NCI-H1092 treated with DMSO at 0.1 percent for 48 hours (cell line): ENCODE measurements at places on chromosomes 16 and 17.
A peak's percentile ranks its signal among the peaks of the same experiment; 100 is the strongest.

GRCh38 chr16:89949756-89950155, 1.2 kb downstream of the DEF8 start:
- DNase-seq = peak; percentile 6

DNA sequence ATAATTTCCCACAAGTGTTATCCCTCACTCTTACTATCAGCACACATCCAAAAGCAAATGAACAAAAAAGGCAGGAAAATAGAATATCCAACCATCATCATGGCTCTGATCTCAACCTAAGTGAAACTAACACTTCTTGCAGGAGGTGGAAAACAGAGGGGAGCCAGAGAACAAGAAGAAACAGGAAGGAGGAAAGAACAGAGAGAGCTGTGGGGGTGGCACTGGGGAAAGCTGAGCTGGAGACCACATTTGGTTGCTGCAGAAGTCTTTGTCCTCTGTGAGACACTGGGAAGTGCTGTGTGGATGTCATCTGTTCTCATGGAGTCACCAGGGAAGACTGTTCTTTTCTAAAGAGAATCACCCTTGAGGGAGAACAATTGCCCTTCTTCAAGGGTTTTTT, 34.7 kb downstream of the GRB7 start:
- DNase-seq = no peak

- DNase-seq = no peak
Observed at GRCh38 chr16:57470711-57471110, 8.2 kb downstream of the POLR2C start.

GRCh38 chr17:37485938-37486570, 3.6 kb upstream of the DUSP14 start:
- no peak for DNase-seq

- no peak for DNase-seq
Observed at GRCh38 chr17:18018411-18018921, 20.5 kb downstream of the ATPAF2 start.

DNA sequence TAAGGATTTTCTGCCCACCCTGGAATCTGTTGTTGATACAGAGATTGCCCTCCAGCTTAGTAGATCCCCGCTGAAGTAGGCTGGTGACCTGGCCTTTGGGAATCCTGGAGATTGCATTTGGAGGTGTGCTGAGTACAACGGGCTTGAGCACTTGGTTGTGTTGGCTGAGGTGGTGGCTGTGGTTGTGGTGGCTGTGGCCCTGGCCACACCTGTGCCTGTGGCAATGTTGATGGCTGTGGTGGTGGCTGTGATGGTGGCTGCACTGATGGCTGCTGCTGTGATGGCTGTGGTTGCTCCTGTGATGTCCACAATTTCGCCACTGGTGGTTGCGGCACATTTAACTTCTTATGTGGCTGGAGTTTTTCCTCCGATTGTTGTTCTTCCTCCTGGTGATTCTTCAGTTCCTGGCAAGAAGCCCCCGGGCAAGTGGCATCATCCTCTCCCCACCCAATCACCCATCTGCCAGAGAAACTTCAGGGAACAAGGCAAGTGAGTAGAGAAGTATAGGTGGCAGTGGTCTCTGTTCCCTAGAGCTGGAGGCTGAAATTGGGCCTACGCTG, 4.2 kb downstream of the CCDC200 start:
- DNase-seq = no peak

DNA sequence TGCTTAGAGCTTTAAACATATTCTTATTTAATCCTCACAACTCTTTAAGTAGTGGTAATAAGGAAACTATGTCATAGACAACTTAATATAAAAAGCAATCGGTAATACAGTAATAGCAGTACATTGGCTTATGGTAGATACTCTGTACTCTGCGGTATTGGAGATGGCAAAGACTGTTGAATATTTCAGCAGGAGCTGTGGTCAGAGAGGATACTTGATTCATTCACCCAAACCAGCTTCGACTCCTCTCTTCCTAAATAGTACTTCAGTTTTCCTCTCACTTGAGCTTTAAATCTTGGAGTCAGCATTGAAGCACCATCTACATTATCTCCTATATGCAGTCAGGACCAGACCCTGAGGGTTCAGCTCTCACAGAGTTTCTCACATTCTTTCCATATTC, 169.3 kb downstream of the CYB561 start:
- DNase-seq = no peak

GRCh38 chr17:44167181-44167861, 3.2 kb upstream of the ASB16 start:
- DNase-seq = peak; percentile 79

DNA sequence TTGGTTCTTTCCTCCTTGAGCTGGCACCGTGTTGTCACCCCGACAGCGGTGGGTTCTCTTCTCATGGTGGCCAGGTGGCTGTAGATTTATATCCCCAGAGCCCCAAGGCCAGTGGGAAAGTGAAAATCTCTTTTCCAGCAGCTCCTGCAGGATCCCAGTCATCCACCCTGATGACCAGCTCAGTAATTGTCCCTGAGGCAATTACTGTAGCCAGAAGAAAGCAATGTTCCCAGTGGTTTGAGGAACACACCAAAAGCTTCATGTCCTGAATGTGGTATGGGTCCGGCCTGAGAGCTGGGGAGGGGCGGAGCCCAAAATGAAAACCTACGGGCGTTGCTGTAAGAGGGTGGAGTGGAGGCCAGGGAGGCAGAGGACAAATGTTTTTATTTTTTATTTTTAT, 69.0 kb downstream of the WSB1 start:
- no peak for DNase-seq

DNA sequence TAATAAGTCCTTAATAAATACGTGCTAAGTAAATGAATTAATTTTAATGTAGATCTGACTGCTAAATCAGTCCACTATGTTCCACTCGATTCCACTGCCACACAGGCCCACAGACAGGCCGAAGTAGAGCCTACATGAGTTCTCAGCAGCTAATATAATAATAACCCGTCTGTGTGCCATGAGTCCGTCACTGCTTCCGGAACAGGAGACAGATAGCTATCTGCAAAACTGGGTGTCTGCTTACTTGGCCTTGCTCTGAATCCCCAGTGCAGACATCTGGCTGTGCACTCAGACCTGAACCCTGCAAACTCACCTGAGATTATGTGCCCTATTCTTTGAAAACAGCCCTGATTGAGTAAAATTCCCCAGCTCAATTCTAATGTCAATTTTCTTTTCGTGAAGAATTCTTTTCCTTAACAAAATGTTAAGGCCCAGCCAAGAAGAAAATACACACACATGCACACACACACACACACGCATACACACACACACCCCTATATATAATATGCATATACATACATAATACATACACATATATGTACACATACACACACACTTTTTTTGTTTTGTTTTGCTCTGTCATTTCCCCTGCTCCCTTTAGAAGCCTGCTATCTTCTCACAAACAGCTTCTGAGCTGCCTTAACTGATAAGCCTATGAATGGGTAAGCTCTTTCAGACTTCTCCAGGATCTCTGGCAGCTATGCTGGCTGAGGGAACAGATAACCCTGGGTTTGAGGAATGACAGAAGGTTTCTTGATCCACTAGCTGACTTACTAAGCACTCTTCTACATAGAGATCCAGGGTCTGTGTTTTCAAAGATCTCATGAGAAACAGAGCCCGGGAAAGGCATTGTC, 39.8 kb upstream of the TOM1L1 start:
- no peak for DNase-seq

DNA sequence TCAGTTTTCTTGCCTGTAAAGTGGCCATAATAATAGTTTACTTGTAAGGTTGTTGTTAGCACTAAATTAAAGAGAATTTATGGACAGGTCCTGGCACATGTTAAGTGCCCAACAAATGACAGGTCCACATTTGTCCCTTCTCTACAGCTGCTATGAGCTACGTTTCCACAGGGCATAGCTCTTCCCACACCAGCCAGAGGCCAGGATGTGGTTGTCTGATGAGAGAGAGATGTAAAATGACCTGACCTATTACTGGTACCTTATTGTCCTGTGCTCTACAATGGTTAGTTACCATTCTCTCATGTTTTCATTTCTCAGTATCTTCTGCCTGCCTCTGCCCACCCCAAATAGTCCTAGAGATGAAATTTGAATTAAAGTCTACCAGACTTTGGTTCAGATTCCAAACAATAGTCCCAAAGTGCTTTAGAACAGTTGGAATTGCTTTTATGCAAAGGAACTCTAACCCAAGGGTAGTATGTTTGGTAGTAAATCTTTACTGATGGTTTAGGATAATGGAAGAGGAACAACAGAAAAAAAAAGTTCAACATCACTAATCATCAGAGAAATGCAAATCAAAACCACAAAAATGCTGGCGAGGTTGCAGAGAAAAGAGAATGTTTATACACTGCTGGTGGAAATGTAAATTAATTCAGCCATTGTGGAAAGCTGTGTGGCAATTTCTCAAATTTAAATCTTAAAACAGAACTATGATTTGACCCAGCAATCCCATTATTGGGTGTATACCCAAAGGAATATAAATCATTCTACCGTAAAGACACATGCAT, 57.1 kb upstream of the ANKFN1 start:
- DNase-seq = no peak

- DNase-seq = no peak
Observed at GRCh38 chr17:66580956-66581391, 253.9 kb upstream of the CACNG5 start.

- no peak for DNase-seq
Observed at GRCh38 chr17:28810437-28810836, 32.2 kb downstream of the FAM222B start.

- DNase-seq = no peak
Observed at GRCh38 chr17:60743282-60743681, 65.6 kb downstream of the BCAS3 start.

DNA sequence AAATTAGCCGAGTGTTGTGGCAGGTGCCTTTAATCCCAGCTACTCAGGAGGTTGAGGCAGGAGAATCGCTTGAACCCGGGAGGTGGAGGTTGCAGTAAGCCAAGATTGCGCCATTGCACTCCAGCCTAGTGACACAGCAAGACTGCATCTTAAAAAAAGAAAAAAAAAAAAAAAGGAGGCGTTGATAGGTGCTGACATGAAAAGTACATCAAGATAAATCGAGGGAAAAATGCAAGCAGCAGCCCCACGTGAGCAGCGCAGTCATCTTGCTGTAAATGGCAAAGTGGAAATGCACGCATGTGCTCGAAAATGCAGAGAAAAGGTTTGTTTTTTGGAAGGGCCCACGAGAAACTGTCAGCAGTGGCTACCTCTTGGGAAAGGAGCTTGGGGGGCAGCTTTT, 20.9 kb downstream of the MXRA7 start:
- no peak for DNase-seq

GRCh38 chr16:55849536-55849935, 16.6 kb upstream of the CES1 start:
- DNase-seq = no peak

GRCh38 chr17:37521821-37522220, 32.1 kb downstream of the DUSP14 start:
- DNase-seq = no peak

DNA sequence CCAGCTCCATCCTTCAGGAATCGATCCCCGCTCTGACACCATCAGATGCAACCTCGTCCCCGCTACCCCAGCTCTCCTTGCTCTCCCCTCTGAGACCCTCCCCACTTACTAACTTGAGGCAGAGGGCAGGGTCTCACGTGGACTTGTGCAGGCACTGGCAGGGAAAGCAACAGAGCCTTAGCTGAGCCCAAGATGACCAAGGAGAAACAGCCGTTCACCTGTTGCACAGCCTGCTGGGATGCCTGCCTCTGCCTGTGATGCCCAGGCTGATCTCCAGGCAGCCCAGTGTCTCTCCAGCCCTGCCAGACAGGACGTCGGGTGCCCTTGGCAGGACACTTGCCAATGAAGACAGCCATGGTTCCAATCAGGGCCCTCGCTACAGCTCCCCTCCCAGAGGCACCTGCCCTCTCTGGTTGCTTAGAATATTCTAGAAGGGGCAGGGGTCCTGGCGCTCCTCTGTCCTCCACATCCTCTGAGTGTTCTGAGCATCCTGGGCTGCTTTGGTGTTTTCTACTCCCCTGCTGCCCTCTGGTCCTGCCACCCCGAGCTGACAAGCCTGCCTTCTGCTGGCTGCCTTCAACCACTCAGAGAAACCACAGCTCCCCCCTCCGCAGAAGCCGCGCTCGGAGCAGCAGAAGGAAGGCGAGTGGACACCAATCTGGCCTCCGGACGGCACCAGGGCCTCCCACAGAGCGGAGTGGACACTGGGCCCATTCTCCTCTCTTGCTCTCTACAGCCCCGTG, 6.7 kb downstream of the CEP295NL start:
- no peak for DNase-seq

- DNase-seq = no peak
Observed at GRCh38 chr16:73289232-73289631, 241.3 kb upstream of the ZFHX3 start.

GRCh38 chr16:89404561-89404960, 85.8 kb downstream of the ANKRD11 start:
- no peak for DNase-seq

DNA sequence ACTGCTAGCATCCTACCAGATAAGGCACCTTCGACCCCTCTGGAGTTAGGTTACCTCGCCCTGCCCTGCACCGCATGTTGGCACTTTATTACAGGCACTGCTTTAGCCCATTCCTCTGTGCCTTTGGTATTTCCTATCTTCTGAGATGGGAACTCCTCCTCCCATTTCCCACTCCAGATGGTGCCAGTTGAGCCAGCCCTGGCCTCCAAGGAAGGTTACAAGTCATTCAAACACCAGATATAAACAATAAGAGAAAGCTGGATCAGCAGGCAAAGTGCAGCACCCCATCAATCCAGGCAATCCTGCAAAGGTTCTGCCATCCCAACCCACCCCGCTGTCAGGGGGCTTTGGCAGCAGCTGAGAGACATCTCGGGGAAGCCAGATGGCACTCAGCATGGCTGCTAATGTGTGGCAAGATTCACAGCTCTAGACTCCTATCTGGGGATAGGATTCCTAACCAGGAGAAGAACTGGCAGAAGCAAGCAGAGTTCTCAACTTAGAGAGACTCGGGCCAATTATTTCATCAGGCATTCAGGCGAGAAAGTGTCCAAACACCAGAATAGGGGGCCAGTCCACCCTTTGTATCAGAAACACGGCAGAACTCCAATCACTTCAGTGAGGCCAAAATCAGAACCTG, 113.0 kb downstream of the COPRS start:
- no peak for DNase-seq

DNA sequence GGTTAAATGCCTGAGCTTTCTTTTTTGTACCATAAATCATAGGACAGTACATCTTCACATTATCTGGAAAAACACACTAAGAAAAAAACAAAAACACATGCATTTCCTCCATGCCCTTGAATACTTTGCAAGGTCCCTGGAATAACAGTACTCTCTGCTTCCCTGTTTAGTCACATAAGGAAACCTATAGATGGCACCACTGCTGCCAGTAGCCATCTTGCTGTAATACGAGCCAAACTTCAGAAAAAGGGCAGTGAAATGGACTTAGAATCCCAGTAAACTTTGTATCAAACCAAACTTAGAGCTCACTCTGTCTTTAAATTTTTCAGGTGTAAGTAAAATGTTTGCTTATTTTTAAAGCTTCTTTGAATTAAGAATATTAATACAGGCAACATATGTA, 435.5 kb downstream of the KCNJ2 start:
- no peak for DNase-seq

- DNase-seq = no peak
Observed at GRCh38 chr16:72112452-72112792, 18.8 kb downstream of the DHX38 start.

DNA sequence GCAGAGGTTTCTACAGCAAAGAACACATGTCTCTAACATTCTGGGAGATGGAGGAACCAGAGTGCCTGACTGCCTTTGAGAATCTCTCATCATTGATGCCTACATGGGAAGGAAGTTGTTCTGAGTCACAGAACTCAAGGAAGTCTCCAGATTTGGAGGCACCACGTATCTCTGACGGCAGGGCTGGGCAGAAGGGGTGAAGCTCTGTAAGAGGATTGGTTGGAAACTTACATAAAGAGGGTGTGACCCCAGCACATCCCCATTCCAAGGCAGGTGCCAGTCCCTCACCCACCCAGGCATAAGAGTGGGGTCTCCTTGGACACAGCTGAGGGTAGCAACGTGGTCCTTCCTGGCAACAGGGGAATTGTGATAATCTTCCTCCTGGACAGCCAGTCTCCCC, 17.4 kb downstream of the TNFRSF13B start:
- no peak for DNase-seq
